NCI-H1694 treated with DMSO at 0.1 percent for 48 hours (cell line): ENCODE measurements at places on chromosomes 5 and 9.

GRCh38 chr5:28450997-28451396 lies 1412.6 kb upstream of the CDH9 start:
- DNase-seq: no peak

DNA sequence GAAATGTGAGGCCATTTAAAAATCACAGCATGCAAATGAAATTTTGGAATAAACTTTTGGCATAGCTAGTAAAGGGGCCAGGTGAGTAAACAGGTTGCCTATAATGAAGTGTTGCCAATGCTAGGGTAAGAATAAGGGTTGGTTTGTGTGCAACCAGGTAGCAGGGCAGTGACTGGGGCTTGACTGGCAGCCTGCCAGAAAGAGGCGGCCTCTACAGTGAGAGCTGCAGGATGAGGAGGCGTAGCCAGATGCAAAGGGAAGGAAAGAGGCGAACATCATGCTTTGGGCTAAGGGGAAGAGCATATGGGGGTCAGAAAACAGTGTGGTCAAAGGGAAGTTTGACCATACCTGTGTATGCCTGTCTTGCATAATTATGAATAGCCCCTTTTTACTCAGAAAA lies 70.6 kb downstream of the MAST4 start:
- DNase-seq: no peak

GRCh38 chr5:97418462-97418861 lies 235.4 kb upstream of the RIOK2 start:
- DNase-seq: no peak

DNA sequence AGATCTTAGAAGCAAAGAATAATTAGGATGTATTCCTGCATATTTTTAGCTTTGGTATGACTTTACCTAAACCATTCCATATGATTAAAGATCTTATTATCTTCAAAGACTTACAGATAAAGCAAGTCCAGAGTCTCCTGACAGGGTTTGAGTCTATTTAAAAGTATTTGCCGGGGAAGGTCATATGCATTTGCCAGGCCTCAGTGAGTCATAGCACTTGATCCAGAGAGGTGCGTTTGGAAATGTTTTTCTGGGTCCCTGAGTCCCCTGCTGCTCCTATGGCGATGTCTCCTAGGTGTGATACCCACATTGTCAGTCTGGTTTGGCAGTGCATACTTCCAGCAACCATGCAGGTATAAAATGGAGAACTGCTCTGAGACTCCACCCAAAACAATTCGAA lies 217.0 kb downstream of the FBXL7 start:
- no peak for DNase-seq

- DNase-seq: no peak
These were observed 40.6 kb downstream of the CAMK2A start for GRCh38 chr5:150248946-150249345.

GRCh38 chr5:172436078-172436878 lies 18.0 kb downstream of the SH3PXD2B start:
- DNase-seq: no peak

GRCh38 chr9:13354733-13355132 lies 75.2 kb upstream of the MPDZ start:
- DNase-seq: no peak

GRCh38 chr5:107671742-107672210 lies 1.0 kb upstream of the EFNA5 start:
- peak; percentile 73 for DNase-seq

DNA sequence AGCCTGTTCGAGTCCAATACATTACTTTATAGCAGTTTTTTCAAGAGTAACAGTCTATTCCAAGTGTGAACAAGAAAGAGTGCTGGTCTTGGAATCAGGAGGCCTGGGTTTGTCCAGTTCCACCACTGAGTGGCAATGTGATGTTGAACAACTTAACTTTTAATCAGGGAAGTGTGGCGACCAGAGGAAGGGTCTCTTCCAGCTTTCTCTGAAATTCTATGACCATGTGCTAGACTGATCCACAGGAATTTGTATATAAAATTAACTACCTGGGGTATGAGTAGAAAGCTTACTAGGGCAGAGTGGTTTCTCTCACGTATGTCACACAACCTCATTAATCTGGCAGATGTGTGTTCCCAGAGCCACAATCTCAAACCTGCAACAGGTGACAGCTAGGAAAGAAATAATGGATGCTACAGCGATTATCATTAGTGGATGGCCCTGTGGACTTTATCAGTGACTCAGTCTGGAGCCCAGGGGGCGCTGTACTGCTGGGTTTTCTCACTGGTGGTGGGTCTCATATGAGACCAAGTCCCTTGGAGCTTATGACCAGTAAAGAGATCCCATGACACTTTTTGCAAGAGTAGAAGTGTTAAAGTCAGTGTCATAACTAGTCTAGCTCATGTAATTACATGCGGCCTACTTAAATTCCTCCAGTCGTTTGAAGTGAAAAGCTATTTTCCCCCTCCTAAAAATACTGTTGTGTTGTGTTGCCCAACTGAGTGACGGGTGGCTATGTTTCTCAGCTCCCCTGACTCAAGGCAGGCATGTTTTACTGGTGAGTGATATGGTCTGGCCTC lies 116.5 kb downstream of the GDNF start:
- DNase-seq: peak; percentile 39

GRCh38 chr9:105697871-105698270 lies 3.5 kb downstream of the TMEM38B start:
- DNase-seq: no peak

DNA sequence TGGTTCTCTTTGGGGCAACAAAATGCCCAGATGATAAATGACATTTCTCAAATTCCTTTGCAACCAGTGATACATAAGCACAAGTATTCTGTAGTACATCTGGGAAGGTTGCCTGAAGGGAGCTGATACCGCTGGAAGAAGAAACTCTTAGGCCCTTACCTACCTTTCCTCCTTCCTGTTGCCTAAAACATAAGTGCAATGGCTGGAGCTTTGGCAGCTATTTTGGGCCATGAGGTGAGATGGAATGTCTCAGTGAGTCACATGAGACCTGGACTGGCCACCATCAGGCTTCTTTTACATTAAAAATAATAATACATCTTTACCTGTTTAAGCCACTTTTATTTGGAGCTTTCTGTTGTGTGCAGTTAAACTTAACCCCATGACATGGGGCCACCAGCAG lies 11.2 kb upstream of the ADGRD2 start:
- DNase-seq: no peak

GRCh38 chr5:118891252-118891651 lies 97.1 kb downstream of the DTWD2 start:
- peak; percentile 93 for DNase-seq

GRCh38 chr9:137975527-137975913 lies 97.9 kb downstream of the CACNA1B start:
- DNase-seq: no peak

- DNase-seq: no peak
These were observed 1202.4 kb upstream of the SEMA6A start for GRCh38 chr5:117776977-117777376.

- no peak for DNase-seq
These were observed 160.9 kb downstream of the CETN3 start for GRCh38 chr5:90248640-90249039.

DNA sequence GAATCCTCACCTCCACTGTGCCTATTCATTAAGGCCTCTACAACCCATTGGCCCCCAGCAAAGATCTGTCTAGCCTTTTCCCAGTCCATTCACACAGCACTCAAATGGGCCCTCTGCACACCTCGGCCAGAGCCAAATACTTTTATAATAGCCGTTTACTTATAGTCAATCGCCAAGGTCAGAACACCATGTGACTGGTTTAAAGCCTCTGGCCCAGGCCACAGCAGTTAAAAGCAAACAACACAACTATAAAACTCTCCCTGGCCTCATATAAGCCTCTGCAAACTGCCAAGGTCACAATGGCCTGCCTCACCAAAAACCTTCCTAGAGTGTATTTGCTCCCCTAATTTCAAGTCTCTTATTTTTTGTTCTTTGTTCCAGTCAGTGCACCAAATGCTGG lies 562.6 kb downstream of the CAAP1 start:
- DNase-seq: no peak

GRCh38 chr9:100440071-100440470 lies 13.1 kb downstream of the MSANTD3 start:
- DNase-seq: no peak

GRCh38 chr5:74401946-74402320 lies 238.6 kb downstream of the ENC1 start:
- DNase-seq: no peak

GRCh38 chr5:171782332-171782966 lies 3.2 kb upstream of the SMIM23 start:
- DNase-seq: no peak

GRCh38 chr5:79020861-79021561 lies 35.9 kb upstream of the ARSB start:
- peak; percentile 44 for DNase-seq

DNA sequence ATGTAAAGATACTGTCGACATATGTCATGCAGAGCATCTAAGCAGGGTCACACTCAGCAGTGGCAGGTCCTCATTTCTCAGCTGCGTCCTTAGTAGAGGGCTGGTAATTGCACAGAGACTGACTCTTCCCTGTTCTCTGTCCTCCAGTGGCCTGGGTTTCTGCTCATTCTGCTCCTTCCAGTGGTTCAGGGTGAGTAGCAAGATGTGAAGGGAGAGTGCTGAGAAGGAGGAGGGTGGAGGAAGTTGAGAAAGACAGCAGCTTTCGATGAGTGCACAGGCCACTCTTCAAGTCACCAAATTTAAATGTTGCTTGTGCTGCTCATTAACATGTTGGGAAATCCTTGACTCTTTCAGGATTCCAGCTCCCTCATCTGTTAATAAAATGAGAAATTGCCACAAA lies 203.9 kb downstream of the FBXL7 start:
- DNase-seq: no peak

GRCh38 chr5:125411744-125412560 lies 665.5 kb upstream of the ZNF608 start:
- DNase-seq: peak; percentile 67

DNA sequence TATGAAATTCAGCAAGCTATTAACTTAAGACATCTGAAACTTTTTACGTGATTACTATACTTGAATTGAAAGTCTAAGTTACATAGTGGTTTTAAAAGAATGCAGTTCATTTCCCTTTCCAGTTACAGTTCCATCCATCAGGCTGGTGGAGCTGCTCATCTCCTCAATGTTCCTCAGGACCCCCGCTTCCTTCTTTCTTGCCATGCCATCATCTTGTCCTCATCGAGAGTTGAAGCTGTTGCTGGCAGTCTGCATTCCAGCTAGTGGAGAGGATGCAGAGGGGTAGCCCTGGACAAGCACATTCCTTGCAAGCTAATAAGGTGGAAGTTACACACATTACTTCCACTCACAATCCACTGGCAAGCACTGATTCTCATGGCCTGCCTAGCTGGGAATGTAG lies 8.8 kb upstream of the RNF183 start:
- no peak for DNase-seq

- DNase-seq: no peak
These were observed 54.4 kb upstream of the RUFY1 start for GRCh38 chr5:179495906-179496455.

DNA sequence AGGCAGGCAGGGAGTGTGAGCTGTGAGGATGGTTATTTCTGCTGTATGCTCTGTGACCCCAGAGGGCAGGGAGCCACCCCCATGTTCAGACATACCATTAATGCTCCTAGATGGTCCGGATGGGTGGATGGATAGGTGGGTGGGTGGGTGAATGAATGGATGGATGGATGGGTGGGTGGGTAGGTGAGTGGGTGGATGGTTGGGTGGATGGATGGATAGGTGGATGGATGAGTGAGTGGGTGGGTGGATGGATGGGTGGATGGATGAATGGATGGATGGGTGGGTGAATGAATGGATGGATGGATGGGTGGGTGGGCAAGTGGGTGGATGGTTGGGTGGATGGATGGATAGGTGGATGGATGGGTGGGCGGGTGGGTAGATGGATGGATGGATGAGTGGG lies 63.4 kb upstream of the BARHL1 start:
- no peak for DNase-seq

GRCh38 chr9:100098046-100098886 lies 534 bp downstream of the ERP44 start:
- peak; percentile 39 for DNase-seq

GRCh38 chr9:113222482-113222841 lies 1.1 kb downstream of the SLC31A1 start:
- no peak for DNase-seq
